ENCODE measurements at places on chromosomes 2 and 18.

DNA sequence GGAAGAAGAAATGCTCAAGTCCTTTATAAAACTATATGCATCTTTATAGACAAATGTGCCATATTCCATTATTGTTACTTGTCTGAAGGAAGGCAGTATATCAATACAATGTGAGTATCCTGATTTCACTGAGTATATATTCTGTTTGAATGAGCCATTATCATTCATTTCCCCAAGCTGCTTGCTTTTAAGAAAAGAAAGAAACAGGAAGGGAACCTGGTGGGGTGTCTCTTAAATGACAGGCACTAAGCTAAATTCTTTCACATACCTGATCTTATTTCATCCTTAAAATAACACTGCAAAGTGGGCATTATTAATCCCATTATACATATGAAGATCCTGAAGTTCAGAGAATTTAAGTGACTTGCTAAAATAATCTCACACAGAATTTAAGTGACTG, 307.9 kb downstream of the SLC8A1 start:
- no peak for DNase-seq

- DNase-seq, result no peak
Measured at GRCh38 chr2:36253086-36253485, 102.5 kb upstream of the CRIM1 start.

- no peak for DNase-seq
Measured at GRCh38 chr2:9378433-9379390, 44.6 kb downstream of the ITGB1BP1 start.

DNA sequence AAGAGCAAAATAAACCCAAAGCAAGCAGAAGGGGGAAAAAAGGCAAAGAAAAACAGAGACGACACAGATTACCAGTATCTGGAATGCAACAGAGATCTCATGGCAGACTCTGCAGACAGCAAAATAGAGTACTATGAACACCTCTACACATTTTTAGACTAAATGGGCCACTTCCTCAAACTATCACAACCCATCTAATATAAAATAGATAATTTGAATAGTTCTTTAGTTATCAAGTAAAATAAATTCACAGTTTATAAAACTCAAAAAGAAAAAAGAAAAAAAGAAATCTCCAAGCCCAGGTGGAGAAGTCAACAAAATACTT, 16.6 kb downstream of the SESTD1 start:
- DNase-seq, result no peak

DNA sequence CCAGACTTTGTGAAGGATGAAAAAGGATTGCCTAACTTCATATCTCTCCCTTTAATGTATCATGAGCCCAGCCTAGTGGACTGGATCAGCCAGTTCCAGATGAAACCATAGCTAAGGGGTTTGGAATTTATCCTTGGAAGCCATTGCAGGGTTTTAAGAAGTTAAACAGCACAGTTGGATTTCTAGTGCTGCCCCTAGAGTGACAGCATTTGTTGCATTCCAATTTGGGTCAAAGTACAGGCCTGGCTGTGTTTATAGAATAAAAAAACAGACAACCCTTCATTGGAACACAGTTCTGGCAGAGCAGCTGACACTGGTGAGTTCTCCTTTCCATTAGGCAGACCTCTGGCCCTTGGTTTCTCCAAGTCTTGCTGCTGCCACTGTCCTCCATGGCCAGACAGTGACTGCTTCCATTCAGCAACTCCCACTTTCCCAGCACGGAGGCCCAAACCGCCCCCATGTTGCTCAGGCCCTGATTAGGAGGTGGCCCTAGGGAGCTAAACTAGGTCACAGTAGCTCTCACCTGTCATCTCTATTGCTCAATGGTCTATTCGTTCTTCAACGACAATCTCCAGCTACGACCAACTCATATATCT, 8.0 kb downstream of the GPR39 start:
- no peak for DNase-seq

- no peak for DNase-seq
Measured at GRCh38 chr2:67399831-67400489, 2.8 kb downstream of the ETAA1 start.

- no peak for DNase-seq
Measured at GRCh38 chr2:138277062-138277461, 224.5 kb upstream of the SPOPL start.

GRCh38 chr18:46672062-46672970, 15.3 kb upstream of the LOXHD1 start:
- no peak for DNase-seq

- no peak for DNase-seq
Measured at GRCh38 chr18:44033144-44033701, 647.5 kb upstream of the SETBP1 start.

DNA sequence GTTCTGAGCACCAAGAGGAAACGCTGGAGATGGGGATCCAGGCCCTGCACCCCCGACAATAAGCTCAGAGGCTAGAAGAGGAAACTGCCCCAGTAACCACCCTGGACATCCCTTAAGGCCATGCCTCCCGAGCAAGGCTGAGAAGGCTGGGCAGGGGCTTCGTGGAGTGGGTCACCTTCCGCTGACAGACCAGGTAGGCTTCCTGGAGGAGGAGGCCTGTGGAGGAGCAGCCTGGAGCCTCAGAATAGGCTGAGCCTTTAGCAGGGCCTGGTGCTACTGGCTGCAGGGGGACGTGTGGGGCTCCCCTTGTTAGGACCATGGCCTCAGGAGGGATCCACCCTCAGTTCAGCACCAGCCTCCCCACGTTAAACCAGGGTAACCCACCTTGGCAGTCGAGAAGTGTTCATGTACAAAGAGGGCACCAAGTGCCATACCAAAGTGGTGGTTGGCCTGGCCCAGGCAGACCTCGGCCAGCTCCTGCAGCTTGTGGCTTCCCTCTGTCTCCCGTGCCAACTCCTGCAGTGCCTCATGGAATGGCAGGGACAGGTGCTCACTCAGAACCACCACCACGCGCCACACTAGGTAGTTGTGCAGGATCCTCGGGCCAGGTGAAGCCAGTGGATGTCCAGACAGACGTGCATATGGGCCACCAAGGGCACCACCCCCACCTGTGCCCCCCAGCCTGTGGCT, 28.5 kb upstream of the ALPP start:
- no peak for DNase-seq

- no peak for DNase-seq
Measured at GRCh38 chr18:61308795-61309393, 24.3 kb upstream of the CDH20 start.

- DNase-seq, result no peak
Measured at GRCh38 chr2:105688946-105689345, 55.8 kb upstream of the NCK2 start.

DNA sequence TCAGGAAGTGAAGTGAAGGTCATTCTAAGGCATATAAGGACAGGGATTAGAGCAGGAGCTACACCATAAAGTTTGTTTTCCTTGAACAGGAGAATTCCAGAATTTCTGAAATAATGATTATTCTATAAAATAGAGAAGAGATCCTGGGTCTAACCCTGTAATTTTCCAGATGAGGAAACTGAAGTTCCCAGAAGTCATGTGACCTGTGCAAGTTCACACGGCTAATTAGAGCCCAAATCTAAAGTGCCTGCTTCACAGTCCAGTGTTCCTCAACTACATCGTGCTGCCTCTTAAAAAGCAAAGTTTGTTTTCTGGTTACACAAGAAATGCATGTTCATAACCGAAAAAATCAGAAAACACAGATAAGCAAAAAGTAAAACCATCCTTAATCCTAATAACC, 34.9 kb downstream of the PLB1 start:
- no peak for DNase-seq

DNA sequence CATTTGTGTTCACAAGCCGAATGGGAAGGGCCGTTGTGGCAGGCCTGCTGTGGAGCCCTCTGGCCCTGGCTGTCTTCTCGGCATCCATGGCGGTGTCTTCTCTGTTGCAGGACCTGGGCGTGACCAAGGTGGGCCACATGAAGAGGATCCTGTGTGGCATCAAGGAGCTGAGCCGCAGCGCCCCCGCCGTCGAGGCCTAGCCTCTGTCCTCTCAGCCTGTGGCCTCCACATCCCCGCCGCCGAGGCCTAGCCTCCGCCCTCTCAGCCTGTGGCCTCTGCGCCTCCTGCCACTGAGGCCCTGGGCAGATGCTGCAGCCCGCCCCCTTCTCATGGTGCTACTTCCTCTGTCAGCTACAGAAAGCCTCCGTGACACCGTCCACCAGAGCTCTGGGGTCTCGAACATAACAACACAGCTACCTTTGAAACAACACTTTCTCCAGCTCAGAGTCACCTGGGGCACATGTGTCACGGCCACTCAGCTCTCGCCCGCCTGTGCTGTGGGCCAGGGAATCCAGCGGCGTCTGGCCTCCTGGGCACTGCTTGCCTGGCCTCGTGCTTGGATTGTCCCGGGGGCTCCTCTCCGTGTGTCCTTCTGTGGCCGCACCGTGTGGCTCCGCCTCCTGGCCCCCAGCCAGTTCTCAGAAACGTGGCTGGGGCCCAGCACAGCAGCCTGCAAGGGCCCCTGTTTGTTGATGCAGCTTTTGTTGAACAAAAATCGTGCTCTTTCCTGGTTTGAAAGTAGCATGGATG, 97.1 kb downstream of the USP40 start:
- no peak for DNase-seq
